ENCODE measurements at places on chromosomes 5 and 9.

- DNase-seq: no peak
Measured at GRCh38 chr5:59922220-59922619, 28.7 kb upstream of the PDE4D start.

DNA sequence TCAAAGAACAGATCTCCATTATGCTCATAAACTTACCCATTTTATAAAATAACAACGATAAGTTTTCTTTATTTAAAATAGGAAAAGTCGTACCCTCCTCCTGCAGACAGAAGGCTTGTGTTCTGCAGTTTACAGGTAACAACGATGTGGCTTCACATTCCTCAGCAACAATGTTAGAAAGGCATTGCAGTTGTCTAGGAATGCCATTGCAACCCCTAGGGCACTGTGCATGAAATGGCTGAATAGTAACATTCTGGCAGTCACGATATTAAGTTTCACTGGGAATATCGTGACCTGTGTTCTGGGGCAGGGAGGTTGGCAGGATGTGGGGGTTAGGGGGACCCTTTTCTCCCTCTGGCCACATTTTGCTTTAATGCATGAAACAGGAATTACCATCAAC is 331.9 kb downstream of the DEPDC1B start:
- DNase-seq: no peak

DNA sequence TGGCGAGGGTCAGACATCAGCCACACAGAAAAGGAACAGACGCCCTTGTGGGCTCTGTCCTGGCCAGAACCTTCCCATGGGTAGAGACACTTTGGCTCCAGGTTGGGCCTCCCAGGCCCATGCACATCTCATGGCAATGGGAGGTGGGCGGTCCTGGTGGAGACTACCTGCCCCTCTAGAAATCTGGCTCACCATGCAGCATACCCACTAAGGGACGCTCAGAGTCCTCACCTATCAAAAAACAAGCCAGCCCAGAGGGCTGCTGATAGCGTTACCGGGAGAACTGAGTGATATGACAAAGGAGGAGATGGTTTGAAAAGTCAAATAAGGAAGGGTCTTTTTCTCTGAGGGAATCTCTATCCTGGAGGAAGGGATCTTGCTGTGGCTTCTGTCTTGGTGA is 62.1 kb downstream of the C5orf15 start:
- no peak for DNase-seq

GRCh38 chr9:1272488-1272887 is 222.3 kb downstream of the DMRT2 start:
- DNase-seq: no peak

GRCh38 chr5:143026380-143026779 is 256.2 kb downstream of the ARHGAP26 start:
- DNase-seq: peak; percentile 36

GRCh38 chr5:27548484-27548883 is 510.1 kb upstream of the CDH9 start:
- no peak for DNase-seq

DNA sequence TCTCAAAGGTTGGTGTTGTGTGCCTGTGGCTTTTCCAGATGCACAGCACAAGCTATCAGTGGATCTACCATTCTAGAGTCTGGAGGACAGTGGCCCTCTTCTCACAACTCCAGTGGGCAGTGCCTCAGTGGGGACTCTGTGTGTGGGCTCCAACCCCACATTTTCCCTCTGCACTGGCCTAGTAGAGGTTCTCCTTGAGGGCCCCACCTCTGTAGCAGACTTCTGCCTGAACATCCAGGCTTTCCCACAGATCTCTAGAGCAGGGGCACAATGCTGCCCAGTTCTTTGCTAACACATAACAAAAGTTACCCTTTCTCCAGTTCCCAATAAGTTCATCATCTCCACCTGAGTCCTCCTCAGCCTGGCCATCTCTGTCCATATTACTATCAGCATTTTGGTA is 102.1 kb upstream of the ANKRD55 start:
- DNase-seq: no peak

DNA sequence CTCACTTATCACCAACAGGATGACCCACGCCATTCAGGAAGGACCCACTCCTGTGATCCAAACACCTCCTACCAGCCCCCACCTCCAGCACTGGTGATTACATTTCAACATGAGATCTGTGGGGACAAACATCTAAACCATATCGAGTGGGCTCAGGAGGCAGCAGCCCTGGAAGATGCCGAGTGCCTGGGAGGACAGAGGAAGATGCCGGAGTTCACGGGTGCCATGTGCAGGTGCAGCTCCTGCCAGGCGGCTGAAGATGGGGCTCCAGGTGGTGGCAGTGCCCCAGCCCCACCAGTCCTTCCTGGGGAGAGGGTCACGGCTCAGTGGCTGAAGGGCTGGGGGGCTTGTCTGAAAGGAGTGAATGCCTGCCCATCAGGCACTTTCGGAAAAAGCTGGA is 6.1 kb upstream of the CEP72 start:
- DNase-seq: no peak

GRCh38 chr5:111197523-111197922 is 26.7 kb upstream of the CAMK4 start:
- no peak for DNase-seq

DNA sequence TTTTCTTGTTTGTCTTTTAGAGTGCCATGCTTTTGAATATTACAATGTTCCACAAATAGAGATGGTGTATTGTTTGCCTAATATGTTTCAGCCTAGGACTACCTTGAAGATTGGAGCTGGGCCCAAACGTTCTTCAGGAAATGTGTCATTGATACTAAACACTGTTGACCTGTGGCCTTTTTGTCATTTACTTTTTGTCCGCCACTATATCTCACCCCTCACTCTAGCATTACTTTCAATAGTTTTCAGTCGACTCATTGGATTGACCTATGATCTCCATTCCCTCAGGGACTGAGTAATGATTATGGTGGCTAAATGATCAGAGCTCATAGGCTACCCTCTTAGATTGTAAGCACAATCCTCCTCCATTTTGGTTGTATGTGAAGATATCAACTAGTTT is 115.8 kb downstream of the NUDT12 start:
- no peak for DNase-seq

DNA sequence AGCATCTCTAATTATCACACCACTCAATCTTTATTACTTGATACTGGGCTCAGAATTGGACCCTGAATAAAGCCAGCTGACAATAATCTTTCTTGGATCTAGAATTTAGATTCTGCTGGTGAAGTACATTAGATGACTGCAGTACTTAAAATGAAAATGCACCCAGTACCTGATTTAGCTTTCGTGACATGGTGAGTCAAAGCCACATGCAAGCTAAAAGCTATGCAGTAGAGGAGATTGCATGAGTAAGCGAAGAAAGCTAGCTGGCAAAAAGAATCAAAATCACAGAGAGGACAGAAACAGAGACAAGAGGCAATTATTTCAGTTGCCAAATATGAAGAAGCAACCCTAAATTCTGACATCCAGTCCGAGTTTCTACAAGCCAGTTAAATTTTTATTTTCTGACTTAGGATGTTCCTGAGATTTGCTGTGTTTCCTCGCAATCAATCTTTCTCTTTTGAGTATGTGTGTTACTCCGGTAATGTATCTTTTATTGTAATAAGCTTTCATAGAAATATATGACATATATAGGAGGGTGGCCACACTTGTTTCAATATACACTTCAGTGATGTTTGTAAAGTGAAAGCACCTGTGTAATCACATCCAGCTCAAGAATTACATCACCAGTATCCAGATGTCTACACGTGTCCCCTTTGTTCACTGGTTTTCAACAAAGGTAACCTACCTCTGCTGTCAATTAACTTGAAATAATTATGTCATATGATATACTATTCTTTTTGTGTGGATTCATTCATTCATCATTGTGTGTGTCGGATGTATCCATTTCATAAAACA is 101.7 kb downstream of the CDH18 start:
- peak; percentile 52 for DNase-seq

GRCh38 chr5:142012186-142012785 is 541 bp downstream of the GNPDA1 start:
- DNase-seq: no peak

DNA sequence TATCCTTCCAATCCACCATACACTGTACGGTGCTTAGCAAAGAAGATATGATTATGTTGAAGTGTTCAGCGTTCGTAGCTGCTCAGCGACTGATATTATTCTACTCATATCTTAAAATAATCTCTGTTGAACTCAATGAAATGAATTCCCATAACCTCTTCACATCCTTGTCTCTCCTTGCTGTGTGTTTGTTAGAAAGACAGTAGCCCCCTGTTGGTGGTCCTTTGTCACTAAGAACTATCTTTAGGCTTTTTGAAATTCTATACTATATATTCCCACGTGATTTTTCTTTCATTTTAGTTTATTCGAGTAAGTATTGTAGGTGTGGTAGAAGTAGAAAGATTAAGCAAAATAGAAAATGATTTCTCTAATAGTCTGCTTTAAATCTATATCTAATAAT is 762.8 kb upstream of the WWC1 start:
- no peak for DNase-seq

DNA sequence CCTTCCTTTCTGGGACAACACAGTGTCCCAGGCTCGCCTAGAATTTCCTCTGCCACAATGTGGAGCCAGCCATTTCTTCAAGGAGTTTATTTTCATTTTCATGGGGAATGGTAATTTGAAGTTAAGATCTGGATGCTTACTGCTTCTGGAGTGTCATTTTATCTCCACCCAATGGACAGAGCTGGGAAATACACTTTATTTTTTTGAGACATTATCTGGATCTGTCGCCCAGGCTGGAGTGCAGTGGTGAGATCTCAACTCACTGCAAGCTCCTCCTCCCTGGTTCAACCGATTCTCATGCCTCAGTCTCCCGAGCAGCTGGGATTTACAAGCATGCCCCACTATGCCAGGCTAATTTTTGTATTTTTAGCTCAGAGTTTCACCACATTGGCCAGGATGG is 12.7 kb upstream of the THG1L start:
- DNase-seq: peak; percentile 29

GRCh38 chr5:66551338-66551737 is 44.9 kb upstream of the MAST4 start:
- no peak for DNase-seq

GRCh38 chr5:123790226-123790625 is 278.2 kb downstream of the CSNK1G3 start:
- no peak for DNase-seq

DNA sequence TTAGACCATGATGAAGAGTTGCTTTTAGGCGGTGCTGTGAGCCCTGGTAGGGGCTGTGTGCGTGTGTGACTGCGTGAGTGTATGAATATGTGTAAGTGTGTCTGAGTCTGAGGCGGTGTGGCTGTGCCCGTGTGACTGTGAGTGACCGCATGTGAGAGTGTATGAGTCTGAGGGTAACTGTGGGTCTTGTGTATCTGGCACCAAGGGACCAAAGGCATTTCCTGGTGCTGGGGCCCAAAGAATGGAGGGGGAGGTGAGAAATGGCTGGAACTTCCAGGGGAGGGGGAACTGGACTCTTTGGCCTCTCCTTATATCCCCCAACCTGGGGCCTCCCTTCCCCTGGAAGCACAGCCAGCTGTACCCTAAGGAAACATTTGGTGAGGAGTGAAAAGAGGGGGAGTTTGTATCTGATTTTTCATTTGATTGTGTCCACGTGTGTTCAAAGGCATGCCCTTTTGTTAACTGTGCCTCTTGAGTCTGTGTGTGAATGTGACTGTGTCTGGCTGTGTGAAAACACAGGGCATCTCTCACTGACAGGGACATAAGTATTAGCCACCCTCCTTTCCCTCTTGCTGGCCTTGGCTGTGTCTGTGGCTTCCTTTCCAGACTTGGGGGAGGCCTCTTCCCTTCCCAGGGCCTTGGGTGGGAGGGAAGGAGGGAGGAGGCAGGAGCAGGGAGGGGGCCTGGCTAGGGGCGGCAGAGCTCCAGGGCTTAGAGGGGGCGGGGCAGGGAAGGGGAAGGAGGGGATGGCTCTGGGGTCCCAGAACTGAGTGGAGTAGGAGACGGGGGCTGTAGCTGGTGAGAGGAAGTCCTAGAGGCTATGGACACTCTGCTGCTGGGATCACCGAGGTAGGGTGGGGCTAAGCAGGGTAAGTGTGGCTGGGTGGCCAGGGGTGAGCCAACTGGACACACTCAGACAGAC is 1.4 kb downstream of the IL11RA start:
- DNase-seq: no peak

- DNase-seq: no peak
Measured at GRCh38 chr5:151683986-151684588, 2.6 kb downstream of the SPARC start.

DNA sequence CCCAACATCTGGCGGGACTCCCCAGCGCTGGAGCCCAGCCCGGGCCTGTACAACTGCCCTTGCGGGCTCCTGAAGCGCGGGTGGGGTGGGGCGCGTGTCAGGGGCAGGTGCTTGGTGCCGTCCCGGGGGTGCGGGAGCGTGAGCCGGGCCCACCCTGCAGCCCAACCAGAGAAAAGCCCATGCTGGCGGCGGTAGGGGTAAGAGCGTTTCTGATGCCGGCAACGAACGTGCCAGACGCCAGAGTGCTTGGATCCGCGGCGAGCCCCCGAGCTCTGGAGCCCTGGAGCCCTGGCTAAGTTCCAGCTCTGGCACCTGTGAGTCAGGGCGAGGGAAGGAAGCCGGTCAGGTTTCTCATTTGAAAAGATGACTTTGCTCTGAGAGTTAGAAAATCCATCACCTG is 58.0 kb downstream of the ZNF510 start:
- peak; percentile 87 for DNase-seq

DNA sequence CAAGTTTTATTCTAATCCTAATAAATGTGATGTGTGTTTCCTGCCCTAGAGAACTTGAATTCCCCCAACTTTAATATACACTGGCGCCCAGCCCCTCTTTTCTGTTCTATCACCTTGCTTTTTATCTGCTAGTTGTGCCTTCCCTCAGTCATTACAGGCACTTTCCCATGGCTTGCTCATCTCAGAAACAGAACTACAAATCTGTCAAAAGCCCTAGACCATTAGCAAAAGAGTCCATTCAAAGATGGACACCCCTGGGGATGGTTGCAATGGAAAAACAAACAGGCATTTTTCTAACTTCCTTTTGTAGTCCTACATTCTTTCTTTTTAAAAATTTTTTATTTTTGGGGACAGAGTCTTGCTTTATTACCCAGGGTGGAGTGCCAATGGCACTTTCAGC is 48.2 kb downstream of the FRMD3 start:
- no peak for DNase-seq

GRCh38 chr9:76912636-76913275 is 6.8 kb upstream of the PRUNE2 start:
- DNase-seq: no peak

DNA sequence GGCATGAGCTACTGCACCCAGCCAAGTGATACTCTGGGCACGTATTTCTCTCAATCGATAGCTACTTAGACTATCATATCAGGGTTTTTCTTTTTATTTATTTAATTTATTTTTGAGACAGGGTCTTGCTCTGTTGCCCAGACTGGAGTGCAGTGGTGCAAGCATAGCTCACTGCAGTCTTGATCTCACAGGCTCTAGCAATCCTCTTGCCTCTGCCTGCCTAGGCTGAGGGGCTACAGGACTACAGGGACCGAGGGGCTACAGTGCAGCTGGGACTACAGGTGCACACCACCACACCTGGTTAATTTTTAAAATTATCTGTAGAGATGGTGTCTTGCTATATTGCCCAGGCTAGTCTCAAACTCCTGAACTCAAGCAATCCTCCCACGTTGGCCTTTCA is 20.3 kb upstream of the ANKHD1 start:
- no peak for DNase-seq

All from NCI-H1417 (cell line).